ENCODE measurements at places on chromosomes 1 and 21.

GRCh38 chr1:224734261-224734935 lies 118.3 kb downstream of the CNIH3 start:
- DNase-seq, result no peak

DNA sequence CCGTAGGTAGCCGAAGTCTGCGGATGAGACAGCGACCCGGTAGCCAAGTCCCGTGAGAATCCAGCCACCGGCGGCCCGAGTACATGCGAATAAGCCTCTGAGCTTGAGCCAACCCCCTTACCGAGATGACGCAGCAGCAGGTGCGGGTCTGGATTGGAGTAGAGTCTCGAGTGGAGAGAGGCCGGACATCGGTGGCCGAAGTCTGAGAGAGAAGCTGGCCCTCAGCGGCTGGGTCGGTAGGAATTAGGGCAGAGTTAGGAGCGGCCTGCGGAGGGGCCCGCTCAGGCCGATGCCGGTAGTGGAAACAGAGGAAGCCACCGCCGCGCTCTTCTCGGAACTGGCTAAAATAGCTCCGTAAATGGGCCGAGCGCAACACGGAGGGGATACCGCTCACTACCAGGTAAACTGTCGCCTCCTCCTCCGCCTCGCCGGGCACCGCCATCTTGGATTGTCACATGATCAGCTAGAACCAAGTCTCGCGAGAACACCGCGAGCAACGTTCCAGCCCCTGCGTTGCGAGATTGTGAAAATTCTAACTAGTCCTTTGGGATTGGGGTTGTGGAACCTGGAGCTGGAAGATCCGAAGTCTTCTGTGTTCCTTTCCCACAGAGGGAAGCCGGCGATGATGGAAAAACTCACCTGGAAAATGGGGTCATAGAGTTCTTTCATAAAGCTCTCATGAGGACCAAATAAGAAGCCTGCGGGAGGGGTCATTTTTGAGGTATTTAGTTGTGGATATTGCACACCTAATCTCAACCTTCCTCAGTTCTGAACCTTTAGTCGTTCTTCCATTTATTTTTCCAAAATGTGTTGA lies at the start of gene GPATCH3:
GPATCH3 (minus strand) TSS at position 467 of the 814 bp plus-strand sequence; CDS start at position 442, 25 bp downstream.
- DNase-seq, result peak; percentile 89

DNA sequence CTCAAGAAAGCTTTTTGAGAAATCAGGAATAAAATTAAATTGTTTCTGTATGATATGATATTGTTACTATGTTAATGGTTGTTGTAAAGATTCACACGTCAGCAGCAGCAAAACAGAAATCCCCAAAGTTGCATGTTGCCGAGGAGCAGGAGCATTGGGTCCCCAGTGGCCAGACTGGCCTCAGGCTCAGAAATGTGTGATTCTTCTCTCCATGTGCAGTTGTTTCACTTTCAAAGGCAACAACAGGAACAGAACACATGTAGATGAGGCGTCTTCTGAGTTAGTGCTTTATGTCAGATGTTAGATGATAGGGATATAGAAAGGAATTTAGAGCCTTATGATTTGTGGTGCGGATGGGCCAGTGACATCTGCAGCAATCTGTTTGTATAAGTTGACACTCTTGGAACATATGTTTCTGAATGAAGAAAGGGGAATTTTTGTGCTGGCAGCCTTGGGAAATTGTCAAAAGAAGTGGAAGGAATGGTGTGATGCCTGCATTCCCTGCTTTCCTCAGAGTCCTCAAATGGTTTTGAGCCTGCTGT lies 2.1 kb upstream of the TTLL7 start:
- DNase-seq, result no peak

- no peak for DNase-seq
Observed at GRCh38 chr1:84740050-84740714, 49.9 kb upstream of the SSX2IP start.

DNA sequence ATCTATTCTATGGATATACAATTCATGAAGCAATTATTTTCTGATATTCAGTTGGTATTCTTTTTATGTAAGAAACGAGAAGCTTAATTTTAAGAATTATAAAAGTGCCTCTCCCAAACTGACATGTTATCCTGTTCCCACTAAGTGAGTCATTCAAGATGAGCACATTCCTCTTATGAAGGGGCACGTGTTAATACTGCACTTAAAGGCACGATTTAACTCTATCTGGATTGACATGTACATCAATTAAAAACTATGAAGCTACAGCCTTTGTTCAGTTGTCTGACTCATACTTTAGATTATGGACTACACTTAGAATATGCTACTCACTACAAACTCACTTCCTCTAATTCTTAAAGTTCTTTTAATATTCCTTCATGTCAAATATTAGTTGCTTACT lies 111.6 kb downstream of the CYYR1 start:
- DNase-seq, result no peak

- peak; percentile 17 for DNase-seq
Observed at GRCh38 chr1:168491527-168492164, 52.2 kb downstream of the XCL2 start.

DNA sequence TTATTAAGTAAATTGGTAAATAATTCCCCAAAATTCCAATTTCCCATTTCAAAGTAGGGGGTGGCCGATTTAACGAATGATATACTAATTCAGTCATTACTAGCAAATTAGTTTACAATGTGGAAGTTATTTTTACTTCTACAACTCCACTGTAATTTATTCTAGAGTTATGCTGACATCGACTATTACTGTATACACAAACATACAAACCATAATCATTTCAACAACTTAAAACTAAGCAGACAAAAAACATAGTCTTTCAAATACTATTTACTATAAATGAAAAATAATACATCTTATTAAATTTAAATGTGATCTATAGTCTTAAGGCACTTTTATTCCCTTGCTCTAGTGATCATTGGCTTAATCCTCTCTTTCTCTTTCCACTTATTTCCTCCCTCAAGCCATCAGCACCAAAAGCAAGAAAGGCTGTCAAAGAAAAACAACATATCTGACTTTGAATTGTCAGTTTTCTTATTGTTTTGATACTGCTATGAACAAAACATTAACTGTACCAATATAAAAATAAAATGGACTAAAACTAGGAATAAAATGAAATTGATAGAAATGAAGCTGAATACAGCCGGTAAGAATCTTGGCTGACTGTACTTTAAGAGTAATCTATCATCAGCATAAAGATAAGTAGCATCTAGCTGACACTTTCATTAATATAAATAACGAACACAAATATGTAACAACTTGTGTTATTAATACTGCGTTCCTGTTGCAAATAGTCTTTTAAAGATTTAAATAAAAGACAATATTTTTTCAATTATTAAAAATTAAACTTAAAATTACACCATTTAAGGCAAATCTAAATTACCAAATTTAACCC lies 4.1 kb downstream of the CDC42BPA start:
- DNase-seq, result no peak
